Neural progenitor cell (in vitro differentiated cells): ENCODE measurements at places on chromosomes 11 and 22.
A peak's percentile ranks its signal among the peaks of the same experiment; 100 is the strongest.

DNA sequence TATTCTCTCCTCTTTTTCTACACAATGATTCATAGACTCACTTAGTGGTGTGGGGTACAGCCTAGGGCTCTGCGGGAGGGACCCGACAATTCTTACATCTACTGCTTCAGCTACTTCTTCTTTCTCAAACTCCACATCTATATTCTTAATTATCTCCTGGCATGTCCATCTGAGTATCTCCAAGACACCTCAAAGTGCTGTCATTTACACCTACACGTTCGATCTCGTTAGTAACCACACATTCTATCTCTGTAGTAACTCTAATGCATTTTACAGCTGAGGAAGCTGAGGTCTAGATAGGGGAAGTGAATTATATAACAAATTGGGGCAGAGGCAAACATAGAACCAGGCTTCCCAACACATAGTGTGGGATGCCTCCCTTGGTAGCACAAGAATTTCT, 27.7 kb upstream of the RRM1 start:
- DNase-seq: no peak

DNA sequence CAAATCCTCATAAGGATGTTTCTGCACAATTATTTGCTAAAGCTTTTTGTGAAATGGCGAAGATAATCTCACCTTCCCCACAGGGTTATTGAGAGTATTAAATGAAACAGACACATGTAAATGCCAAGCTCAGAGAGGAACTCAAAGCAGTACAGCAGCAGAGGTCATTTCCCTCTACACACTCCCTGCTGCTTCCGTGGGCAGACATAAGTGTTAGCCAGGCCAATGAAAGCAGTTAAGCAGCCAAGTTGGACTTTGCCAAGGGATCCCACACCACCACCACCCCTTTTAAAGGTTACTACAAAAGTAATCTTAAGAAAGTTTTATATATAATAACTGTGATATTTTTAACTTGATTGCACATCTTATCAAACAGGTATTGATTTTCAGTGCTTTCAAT, 4.0 kb upstream of the FAM111A start:
- no peak for DNase-seq

GRCh38 chr11:6705905-6706535, 22.9 kb upstream of the MRPL17 start:
- DNase-seq: peak; percentile 73

- DNase-seq: no peak
Measured at GRCh38 chr11:45484326-45484883, 181.0 kb downstream of the CHST1 start.

GRCh38 chr22:50211147-50211546, 10.3 kb downstream of the SELENOO start:
- no peak for DNase-seq
